CD4-positive, alpha-beta T cell (primary cell): ENCODE measurements at places on chromosomes 4 and X. TPM values are rescaled to one million over a fixed set of nuclear protein-coding genes. Genes with fewer than 3 reads are reported as not detected.

The NUP62CL gene
- total RNA-seq: 0.74 TPM

The TLL1 gene
- total RNA-seq: not detected

The MAGED4B gene
- total RNA-seq: 2.1 TPM

The BEX5 gene
- total RNA-seq: 14.3 TPM

The STAP1 gene
- total RNA-seq: 3.6 TPM

The TRPC3 gene
- not detected for total RNA-seq

The WNK3 gene
- 0.16 TPM for total RNA-seq

The TEX11 gene
- not detected for total RNA-seq

The SEPTIN6 gene
- 134 TPM for total RNA-seq

The CDS1 gene
- 0.89 TPM for total RNA-seq

The MSANTD1 gene
- total RNA-seq: 0.74 TPM

The CRMP1 gene
- not detected for total RNA-seq

The AWAT2 gene
- total RNA-seq: not detected

The VCX2 gene
- not detected for total RNA-seq

The HAND2 gene
- not detected for total RNA-seq

The CT47B1 gene
- total RNA-seq: not detected

The CCNI gene
- total RNA-seq: 385 TPM

The GPR173 gene
- not detected for total RNA-seq

The ZCCHC18 gene
- 3.8 TPM for total RNA-seq

The PAGE4 gene
- total RNA-seq: not detected

The CT45A6 gene
- not detected for total RNA-seq

The PCDH11X gene
- total RNA-seq: not detected

The DMRTC1B gene
- total RNA-seq: 2.3 TPM

The NR0B1 gene
- not detected for total RNA-seq

The H2BW2 gene
- not detected for total RNA-seq

The RNF212 gene
- total RNA-seq: 5.6 TPM

The PNCK gene
- 1.0 TPM for total RNA-seq

The POU3F4 gene
- total RNA-seq: not detected

The CLCN5 gene
- total RNA-seq: 0.61 TPM

The DMP1 gene
- not detected for total RNA-seq

The DYNLT3 gene
- 47.9 TPM for total RNA-seq
